SW 1271 (cell line): ENCODE measurements at places on chromosomes 1 and 21.

- no peak for DNase-seq
Measured at GRCh38 chr1:223242971-223243370, 99.9 kb upstream of the TLR5 start.

DNA sequence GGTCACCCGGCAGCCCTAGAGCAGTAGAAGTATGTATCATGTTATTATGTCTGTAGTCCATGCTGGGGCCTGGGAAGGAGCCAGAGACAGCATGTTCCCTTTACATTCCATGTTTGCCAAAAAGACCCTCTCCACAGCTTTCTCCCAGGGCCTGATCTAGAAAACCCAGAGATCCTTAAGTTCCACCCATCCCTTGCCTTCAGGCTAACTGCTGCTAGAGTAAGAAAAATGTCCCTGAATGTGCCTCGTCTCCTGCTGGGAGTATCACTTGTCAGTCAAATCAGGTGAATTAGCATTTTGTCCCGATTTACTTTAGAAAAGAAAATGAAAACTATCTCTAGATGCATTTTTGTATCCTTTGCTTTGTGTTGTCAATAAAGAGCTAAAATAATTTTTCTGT is 13.3 kb upstream of the MRPS14 start:
- no peak for DNase-seq

DNA sequence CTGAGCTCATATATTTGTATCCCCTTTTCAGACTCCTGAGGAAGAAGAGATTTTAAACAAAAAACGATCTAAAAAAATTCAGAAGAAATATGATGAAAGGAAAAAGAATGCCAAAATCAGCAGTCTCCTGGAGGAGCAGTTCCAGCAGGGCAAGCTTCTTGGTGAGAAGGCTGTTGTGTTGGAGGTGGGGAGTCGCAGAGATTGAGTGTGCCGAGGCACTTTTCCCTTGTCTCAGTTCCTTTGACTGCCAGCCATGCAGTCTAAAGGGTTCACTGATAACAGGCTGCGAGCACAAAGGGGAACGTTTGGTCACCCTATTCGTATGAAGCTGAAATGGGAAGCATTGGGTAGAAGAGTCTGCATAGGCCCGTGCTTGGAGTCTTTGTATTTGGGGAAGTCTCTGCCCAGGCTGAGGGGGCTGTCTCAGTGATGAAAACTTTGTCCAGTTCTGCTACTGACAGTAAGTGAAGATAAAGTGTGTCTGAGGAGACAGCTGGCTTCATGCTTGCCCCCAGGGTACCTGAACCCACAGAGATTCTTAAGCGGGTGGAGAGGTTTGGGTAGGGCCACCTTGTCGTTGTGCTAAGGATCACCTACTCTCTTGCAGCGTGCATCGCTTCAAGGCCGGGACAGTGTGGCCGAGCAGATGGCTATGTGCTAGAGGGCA is 2.8 kb downstream of the RPS8 start:
- DNase-seq = no peak

DNA sequence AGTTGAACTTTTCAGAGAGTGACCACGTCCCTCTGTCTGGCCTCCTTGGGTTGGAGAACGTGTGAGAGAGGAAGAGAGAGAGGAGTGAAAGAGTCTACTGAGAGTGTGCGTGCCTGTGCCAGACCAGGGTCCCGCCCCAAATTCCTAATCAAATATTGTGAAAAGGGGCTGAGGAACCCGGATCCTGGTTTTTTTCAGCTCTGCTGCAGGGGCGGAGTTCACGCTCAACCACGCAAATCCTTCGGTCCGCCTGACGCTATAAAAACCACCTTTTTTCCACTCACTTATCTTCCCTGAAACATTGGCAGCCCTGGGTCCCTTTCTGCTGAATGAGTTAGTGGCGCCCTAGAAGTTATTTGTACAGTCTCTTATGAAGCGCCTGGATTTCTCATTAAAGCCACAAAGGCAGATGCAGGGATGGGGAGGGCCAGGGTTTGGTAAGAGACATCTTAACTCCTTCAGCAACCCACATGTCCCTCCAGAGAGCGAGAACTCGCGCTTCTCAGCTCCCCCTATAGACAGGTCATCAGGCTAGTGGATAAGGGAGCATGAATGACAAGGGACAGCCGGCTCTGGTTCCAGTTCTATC is at the start of gene FMOD:
FMOD (minus strand) TSS at position 86 of the 589 bp plus-strand sequence. CDS start 2,852 bp downstream, outside the sequence.
- DNase-seq = no peak

- DNase-seq = no peak
Measured at GRCh38 chr21:43762303-43763128, 13.6 kb downstream of the CSTB start.

DNA sequence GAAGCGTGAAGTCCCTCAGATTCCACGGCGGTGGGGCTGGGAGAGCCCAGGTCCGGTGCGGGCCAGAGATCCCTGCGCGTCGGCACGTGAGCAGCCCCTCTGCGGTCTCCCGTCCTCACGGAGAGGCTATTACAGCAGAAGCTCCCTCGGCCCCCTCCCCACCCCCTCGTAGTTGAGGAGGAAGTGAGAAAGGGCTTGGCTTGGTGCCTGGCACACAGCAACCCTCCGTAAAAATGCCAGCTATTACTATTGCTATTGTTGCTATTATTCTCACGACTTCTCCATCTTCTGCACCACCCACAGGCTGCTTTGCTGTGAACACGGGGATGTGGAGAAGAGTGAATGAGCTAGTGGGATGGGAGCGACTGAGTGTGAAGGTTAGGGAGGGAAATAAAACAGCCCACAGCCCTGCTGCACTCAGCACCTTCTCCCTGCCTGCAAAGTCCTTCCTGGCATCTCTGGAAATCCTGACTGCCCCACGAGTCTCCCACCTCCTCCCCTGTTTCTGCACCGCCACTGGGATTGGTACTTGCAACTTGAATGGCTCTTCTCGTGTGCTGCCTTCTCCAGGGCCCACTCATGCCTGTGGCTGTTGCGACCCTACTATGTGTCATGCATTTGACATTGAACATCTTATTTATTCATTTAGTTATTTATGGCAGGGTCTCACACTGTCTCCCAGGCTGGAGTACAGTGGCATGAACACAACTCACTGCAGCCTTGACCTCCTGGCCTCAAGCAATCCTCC is 26.6 kb downstream of the ZBTB18 start:
- no peak for DNase-seq

DNA sequence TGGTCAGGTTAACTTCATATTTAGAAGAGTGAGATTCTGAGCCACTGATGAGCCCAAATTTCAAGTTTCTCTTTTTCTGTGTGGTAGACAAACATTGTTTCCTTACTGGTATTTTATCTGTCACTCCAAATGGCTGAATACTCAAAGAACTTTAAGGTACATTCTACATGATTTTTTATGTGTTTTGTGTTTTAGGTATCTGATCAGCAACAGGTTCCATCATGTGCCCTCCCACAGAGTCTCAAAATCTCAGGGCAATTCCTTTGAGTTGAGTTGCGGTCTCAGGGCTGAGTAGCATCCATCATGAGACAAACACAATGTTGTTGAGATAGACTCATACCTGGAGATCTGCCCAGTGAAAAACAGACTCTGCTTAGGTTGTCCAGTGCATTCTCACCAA is 14.7 kb upstream of the CEP350 start:
- DNase-seq = no peak

DNA sequence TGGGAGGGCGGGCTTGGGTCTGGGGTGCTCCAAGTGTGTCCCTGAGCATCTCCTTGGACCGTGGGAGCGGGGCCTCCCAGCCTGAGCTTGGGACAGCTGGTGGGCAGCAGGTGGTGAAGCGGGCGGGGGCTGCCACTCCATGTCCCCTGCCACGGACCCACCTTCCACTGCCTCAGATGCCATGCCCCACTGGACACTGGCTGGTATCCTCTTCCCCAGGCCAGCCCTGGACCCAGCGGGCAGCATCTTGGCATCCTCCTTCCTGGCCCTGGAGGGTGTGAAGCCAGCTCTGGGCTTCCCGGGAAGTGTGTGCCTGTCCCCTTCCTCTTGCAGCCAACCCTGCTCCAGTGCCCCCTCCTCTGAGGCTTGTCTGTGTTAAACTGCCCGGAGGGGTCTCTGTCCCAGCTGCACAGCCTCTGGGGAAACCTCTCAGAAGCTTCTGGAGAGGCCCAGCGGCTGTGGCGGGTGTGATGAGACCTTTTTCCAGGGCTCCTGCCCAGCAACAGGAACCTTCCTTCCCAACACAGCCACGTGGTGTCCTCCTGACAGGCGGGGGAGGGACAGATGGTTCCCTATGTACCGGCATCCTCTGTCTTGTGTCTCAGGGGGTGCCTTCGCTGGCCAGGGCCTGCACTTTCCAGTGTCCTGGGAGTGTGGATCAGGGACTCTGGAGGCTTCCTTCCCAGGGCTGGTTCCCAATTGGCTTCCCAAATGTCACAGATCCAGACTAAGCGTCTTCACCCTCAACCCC is 81.6 kb upstream of the DISP3 start:
- no peak for DNase-seq

DNA sequence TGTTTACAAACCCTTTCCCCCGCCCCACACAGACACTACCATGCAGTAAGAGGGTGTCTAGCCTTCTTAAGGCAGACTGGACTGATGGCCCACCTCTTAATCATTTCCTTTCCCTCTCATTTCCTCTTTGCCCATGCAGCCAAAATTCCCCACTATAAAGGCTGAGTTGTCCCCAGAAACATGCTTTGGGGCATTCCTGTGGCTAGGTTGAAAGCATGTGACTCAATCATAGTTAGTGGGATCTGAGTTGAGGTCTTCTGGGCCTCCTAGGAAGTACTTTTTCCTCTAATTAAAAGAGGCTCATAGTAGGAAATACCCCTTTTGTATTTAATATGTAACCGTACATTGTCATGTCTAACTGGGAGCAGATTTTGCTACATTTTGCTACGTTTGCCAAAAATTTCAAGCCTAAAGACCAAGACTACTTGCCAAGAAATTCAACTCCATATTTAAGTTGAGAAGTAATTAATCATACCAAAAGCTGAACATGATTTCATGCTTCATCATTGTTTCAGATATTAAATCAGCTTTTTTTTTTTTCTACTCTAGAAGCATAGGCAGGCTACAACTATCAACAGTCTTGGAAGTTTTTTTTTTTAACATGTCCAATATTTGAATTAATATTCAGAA is 174.7 kb downstream of the ADGRL4 start:
- DNase-seq = peak; percentile 91

- no peak for DNase-seq
Measured at GRCh38 chr1:7006996-7007871, 222.0 kb downstream of the CAMTA1 start.

DNA sequence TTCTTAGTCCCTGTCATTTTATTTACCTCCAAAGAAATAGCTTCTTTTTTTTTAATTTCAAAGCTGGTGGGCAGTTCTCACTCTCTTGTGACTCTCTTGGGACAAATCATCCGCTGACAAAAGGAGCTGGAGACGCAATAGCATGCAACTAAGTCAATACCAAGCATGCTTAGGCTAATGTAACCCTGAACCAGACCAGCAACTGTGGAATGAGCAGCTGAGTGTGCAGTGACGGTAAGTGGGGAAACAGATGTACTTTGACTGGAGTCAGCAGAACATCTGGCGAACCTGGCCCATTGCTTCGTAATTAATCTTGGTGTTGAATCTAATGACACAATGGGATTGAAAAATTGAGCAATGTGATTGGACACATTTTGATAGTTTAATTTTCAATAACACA is 280.7 kb upstream of the PLXNA2 start:
- no peak for DNase-seq

DNA sequence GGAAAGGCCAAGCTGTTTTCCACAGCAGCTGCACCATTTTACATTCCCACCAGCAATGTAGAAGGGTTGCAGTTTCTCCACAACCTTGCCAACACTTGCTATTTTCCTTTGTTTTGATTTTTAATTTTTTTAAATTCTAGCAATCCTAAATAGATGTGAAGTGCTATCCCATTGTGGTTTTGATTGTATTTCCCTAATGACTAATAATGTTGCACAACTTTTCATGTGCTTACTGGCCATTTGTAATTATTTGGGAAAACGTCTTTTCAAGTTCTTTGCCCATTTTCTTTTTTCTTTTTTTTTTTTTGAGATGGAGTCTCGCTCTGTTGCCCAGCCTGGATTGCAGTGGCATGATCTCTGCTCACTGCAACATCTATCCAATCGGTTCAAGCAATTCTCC is 53.9 kb downstream of the VCAM1 start:
- no peak for DNase-seq

DNA sequence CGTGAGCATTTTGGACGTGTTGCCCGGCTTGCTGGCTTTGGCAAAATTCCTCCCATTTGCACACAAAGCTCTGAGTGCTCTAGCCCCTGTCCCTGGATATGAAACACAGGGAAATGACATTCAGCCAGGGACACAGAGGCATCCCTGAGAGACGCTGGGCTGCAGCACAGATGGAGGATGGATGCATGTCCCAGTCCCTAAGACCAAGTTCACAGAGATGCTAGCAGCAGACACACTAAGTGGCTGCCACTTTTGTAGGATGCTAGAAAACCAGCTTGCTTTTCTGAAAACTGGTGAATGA is 12.5 kb downstream of the ACTRT2 start:
- no peak for DNase-seq

DNA sequence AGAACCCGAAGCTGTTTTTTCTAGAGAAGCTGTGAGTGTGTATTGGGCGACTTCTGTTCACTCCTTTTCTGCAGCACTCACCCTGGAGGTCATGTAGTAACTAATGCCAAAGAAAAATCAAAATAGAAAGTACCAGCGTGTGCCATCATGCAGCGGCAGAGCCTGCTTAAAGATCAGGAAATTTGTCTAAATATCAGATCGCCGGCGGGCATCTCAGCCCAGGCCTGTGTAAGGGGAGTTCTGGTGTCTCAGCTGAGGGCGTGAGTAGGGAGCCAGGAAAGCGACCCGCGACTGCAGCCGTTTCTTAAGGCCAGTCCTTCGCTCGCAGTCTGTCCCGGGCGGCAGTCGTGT is 768 bp downstream of the EDARADD start:
- DNase-seq = no peak
